M059J (cell line): ENCODE measurements at places on chromosomes 7 and 10. TPM values are rescaled to one million over a fixed set of nuclear protein-coding genes. Genes with fewer than 3 reads are reported as not detected.

DNA sequence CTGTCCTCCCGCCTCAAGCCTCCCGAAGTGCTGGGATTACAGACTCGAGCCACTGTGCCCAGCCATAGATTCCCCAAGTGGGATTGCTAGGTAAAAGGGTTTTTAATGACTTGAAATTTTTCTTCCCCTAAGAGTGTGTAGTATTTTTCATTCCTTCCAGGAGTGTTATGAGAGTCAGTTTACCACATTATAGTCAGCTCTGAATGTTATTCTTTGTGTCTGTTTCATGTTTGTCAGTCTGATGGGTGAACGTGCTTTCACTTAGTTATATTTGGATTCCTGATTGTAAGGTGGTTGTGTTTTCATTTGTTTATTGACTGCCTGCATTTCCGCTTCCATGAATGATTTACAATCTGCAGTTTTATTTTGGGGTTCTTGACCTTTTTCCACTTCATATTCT lies 6.3 kb downstream of the ZNF212 start:
- DNase-seq: no peak

TMEM60 gene
- 49.7 and 59.7 TPM in 2 replicates for total RNA-seq

DNA sequence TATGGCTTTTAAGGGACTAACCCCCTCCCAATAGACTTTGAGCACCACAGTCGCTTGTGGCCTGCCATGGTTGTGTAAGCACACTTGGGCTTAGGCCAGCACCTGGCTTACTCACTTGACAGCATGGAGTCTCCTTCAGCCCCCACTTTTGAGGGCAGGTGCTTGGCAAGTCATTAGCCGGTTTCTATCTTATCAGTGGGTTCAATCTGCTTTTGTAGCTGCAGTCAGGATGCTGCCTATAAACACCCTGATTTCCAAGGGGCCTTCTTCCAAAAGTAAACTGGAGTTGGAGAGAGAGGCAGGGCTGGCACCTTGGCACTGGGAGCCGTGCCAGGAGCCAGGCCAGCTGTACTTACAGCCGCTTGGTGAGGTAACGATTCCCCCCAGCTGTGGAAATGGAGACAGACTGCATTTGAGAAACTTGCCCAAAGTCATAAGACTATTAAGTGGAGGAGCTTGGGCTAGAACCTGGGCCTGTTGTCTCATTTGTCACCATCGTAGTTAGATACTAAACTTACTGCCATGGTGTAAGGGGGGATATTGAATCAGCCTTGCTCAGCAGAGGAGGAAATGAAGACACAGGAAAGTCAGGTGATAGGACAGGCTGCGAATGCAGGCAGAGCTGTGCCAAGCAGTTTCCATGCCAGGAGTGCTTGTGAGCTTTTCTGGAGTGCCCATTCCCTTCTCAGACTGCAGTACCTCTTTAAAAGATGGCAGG lies 92.2 kb upstream of the EFCAB10 start:
- peak; percentile 53 for DNase-seq

SLC26A5 gene
- not detected in 2 replicates for total RNA-seq

TMEM225B gene
- total RNA-seq: 0.20 and 0.62 TPM in 2 replicates

ASIC3 gene
- 0.20 and 0.22 TPM in 2 replicates for total RNA-seq

TMEM229A gene
- not detected in 2 replicates for total RNA-seq

DNA sequence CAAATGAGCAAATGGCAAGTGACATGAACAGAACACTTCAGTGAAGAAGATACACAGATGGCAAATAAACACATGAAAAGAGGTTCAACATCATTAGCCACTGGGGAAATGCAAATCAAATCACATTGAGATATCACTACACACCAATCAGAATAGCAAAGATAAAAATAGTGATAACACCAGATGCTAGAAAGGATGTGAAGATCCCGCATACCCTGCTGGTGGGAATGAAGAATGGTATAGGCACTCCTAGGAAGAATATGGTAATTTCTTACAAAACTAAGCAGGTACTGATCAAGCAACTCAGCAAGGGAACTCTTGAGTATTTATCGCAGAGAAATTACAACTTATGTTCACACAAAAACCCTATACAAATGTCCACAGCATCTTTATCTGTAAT lies 11.2 kb downstream of the LAMB4 start:
- no peak for DNase-seq

- peak; percentile 75 for DNase-seq
Measured at GRCh38 chr10:91162050-91162494, 58.4 kb upstream of the PCGF5 start.

GRCh38 chr7:80643336-80643915 lies 5.0 kb downstream of the CD36 start:
- DNase-seq: peak; percentile 40

CUL2 gene
- total RNA-seq: 15.2 and 22.4 TPM in 2 replicates

- peak; percentile 85 for DNase-seq
Measured at GRCh38 chr10:102342958-102343357, 52.5 kb upstream of the NFKB2 start.

DNA sequence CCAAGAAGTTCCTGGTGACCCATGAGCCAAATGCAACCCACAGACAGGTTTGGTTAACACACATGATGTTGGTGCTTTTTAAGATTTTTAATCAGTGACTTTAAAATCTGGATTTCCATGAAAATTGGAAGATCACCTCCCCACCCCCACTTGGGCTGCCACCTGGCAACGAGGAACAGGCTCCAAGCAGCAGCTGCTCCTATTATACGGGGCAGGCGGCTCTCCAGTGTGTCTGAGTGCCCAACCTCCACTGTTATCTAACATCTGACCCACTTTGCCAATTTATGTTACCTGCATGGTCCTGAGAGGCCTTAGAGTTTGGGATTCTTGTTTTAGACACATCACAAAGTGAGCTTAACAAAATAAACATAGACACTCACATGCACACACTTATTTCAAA lies 56.4 kb downstream of the SGMS1 start:
- DNase-seq: no peak

DNA sequence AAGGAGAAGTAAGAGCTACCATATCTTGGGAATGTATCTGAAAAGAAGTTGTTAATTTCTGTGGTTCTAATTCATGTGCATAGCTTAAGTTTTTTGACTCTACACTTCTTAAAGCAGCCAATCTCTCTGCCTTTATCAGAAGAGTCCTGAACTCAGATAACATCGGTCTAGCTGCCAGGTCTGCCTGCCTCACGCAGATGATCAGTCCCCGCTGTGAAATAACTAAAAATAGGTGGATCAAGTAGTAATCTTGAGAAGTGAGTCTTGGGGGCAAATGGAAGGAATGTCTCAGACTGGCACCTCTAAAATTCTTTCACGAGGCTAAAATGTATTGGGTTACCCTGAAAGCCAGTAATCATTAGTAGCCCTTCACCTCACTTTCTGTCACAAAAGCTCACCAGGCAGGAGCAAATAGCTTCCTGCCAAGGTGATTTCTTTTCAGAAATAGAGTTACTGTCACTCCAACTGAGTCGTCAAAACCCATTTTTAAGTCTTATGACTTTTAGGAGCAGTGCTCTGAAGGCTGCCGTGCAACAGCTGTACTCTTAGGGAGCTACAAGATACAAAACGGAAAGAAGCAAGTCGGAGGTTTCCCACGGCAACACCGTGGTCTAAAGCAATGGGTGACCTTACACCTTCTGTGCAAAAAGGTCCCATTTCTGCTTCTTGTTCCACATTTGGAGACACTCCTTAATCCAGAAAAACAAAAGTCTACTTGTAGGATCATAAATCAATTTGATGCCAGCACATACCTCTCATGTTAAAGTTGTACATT lies 85.2 kb downstream of the ABCB5 start:
- no peak for DNase-seq

DNA sequence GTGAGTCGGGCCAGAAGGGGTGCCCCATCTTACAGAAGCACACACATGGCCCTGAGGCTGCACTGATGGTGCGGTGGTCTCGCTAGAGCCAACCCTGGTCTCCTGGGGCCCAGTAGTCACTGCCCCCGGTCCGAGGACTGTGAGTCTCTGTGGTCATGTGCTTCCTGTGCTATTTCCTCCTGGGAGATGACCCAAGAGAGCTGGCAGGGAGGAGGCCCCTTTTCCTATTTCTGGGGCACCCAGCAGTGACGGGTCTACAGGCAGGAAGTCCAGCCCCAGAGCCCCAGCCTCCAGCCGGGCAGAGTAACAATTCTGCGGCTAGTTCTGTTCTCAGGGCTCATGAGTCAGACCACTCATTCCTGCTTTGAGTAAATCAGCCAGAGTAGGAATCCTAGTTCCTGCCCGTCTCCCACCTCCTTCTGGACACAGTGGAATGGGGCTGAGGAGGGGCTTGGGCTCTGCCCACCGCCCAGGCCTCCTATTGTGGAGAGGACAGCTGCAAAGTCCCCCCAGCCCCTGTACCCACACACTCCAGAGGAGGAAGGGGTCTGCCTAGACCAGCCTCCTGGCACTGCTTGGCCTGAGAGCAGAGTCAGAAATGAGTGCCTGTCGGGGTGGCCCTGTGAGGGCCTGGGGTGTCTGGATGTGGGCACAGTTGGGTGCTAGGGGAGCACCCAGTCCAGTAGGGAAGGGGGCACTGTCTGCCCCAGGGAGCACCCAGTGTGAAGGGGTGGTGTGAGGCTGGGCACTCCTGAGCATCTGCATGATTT lies 80.5 kb upstream of the PPIF start:
- DNase-seq: peak; percentile 94

ADAM12 gene
- 43.4 and 76.1 TPM in 2 replicates for total RNA-seq

PRR15 gene
- 0.17 TPM in 1 of 2 replicates, not detected in the other for total RNA-seq

- peak; percentile 72 for DNase-seq
Measured at GRCh38 chr10:5951167-5951711, 26.1 kb downstream of the IL15RA start.

DNA sequence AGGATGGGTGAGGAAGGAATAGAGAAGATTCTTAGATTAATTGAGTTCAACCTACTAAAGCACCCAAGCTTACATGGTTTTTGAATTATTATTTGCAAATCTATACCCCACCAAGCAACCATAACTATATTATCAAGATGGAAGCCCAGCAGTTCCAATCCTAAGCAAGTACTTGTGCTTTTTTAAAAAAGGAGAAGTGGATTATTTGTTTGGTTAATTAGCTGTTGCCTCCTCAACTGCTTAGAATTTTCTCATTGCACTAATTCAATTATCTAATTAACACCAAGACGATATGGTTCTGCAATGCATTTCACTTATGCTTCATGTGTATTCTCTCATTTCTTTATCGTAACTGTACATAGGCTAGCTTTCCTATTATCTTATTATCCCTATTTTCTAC lies 27.3 kb upstream of the WIPF3 start:
- DNase-seq: no peak

DNA sequence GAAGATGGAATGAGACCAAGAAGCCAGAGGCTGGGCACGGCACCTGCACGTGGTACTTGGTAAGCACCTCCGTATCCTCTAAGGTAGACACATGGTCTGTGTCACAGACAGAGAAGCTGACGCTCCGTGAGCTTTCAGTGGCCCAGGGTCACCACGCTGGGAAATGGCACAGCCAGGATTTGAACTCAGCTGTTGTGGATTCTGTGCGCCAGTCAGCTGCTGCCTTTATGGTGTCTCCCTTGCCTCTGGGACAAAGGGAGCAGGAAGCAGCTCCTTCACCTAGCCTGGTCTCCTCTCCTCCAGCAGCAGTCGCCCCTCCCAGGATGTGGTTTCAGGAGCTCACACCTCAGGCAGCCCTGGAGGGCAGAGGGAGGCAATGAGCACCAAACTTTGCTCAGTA lies 110.8 kb downstream of the ARHGAP22 start:
- peak; percentile 28 for DNase-seq

DYNC1I1 gene
- total RNA-seq: 2.4 and 4.4 TPM in 2 replicates

SCART1 gene
- 0.20 TPM in 2 replicates for total RNA-seq

NRCAM gene
- total RNA-seq: 0.49 TPM in 1 of 2 replicates, not detected in the other

PAPOLB gene
- total RNA-seq: not detected in 2 replicates

PDE6C gene
- total RNA-seq: not detected in 2 replicates

STEAP1B gene
- total RNA-seq: 1.2 and 3.1 TPM in 2 replicates

SPDYE9 gene
- not detected in 2 replicates for total RNA-seq

- DNase-seq: no peak
Measured at GRCh38 chr10:101708073-101708472, 13.1 kb upstream of the FBXW4 start.

DNA sequence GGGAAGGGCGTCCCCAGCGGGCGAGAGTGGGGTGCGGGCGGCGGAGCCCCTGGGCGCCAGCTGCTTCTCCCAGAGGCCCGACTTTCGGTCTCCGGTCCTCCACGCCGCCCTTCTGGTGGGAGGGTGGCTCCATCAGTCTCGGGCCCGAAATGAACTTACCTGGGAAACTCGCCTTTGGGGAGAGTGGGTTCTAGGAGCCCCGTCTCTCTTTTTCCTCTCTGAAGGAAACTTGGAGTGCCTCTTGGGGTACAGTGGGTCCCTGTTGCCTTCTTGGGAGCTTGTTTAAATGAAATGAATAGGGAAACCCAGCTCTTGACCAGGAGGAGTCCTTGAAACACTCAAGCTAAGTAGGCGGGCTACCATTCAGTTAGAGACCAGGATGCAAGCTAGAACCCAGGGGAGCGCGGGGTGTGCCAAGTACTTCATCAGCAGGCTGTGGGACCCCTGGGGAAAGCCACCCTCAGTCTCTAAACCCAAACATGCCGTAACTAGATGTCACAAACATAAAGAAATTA lies 1.3 kb downstream of the SLC26A4 start:
- DNase-seq: no peak

DNA sequence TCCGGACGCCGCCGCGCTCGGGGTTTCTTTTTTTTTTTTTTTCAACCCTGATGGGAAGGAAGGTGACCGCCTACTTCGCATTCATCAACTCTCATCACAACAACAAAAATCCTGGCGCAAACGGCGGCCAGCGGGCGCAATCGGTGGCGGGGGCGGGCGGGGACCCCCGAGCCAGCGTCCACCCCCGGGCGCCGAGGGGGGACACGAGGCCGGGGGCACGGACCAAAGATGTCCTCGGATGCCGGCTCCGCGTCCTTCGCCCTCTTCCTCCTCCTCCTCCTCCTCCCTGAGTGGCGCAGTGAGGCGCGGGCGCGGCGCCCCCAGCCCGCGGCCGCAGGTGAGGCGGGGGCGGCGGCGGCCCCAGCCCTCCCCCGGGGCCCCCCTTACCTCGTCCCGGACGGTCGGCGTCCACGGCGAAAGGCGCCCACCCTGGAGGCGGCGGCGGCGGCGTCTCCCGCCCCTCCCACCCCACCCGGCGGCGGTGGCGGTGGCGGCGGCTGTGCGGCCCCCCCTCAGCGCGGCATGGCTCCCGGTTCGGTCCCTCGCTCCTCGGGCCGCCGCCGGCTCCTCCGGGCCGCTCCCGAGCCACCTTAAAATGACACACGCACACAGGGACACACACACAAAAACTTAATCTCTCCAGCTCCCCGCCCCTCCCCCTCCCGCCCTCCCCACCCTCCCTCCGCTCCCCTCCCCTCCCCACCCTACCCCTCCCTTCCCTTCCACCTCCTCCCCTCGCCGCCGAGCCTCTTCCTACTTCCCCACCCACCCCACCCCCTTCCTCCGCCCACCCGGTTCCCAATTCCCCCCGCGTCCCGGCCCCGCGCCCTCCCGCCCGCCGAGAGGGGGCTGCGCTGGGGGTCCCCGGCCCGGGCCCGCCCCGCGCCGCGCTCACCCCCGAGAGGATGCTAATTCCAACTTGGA lies at the start of gene CTBP2:
Gene CTBP2, minus strand, starts transcription at position 632 of the 924 bp plus-strand sequence.
- DNase-seq: peak; percentile 48

PTPN20 gene
- not detected in 2 replicates for total RNA-seq

CDNF gene
- not detected in 2 replicates for total RNA-seq

PLXDC2 gene
- total RNA-seq: 2.8 and 3.3 TPM in 2 replicates

- DNase-seq: no peak
Measured at GRCh38 chr7:101496017-101496416, 133.1 kb downstream of the MYL10 start.

- DNase-seq: no peak
Measured at GRCh38 chr10:116602648-116603400, 12.1 kb downstream of the PNLIPRP1 start.
